Liver (tissue), 10 donors: ENCODE measurements at places on chromosomes 2 and 18.

DNA sequence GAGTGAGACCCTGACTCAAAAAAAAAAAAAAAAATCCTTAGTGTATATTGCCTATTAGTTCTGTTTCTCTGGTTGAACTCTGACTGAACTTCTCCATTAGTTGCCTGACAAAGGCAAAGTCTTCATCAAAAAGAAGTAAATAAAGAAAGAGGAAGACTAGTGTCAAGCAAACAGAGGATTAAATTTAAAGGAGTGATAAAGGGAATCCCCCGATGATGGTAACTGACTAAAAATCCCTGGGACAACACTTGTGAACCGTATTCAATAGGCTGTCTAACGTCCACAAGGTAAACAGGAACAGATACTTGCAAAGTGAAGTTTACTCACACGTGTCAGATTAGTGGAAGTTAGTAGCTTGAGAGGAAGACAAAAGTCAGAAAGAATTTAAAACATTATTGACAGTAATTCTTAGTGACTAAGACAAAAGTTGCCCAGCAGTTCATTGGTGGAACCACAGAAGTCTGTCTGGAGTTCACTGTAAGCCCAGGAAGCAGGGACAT is 26.2 kb upstream of the SPOPL start:
- DNase-seq = no peak

- peak; percentile 98 for DNase-seq
These were observed at the start of gene CCDC88A for GRCh38 chr2:55419679-55420438. Gene CCDC88A, minus strand, starts transcription at chr2:55419856. Its CDS starts 777 bp downstream, at chr2:55419079.

- DNase-seq = no peak
These were observed 25.3 kb downstream of the IL1F10 start for GRCh38 chr2:113092864-113093612.

GRCh38 chr2:119324685-119325270 is 41.9 kb downstream of the C2orf76 start:
- no peak for DNase-seq

DNA sequence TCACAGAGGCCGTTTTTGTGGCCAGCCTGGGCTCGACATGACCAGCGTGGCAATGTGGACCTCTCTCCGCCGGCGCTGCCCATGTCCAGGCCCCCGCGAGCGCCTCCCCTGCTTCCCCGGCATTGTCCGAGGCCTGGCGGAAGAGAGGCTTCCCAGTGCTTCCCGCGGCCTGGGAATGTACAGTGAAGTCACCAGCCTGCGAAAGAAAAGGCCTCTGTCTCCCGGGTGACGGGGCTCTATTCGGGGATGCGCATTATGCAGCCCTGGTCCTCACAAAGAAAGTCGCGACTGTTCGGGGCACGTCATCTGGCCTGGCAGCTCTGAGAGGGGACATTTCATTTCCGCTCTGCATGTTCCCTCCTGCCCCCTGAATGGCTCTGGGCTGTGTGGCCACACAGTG is 109.2 kb upstream of the AGAP1 start:
- no peak for DNase-seq

DNA sequence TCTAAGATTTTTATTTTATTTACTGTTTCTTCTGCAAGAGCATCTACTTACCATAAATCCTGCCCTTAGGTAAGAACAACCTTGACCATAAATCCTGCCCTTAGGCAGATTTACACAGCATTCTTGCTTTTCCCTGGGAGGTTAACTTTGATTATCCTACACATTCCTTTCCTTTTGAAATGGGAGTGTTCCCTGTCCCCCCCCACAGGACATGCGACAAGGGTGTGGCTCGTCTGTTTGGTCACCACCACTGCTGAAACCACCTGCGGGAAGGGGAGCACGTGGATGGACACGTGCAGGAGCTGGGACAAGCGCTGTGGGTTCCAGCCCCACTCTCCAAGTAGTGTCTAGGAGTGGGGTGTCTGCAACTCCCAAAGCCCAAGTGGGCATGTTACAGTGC is 239.3 kb upstream of the SP5 start:
- no peak for DNase-seq

GRCh38 chr2:125554956-125555355 is 1101.0 kb upstream of the GYPC start:
- DNase-seq = no peak

- no peak for DNase-seq
These were observed 28.3 kb upstream of the ATP6V1B1 start for GRCh38 chr2:70907130-70908057.

DNA sequence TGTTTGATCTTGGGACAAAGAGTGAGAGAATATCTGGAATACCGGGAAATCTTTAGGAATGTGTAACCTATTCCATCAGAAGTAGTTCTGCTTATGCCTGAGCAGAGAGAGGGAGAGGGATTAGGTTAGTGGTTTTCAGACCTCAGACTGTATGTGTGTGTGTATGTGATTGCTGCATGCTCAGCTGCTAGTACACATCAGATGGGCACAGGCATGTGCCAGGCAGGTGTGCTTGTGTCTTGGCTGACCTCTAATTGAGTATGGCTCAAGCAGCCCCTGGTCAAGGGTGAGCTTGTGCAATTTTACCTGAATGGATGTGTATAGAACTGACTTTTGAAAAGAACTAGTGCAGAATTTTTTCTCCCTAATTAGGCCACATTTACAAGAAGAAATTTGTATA is 91.2 kb downstream of the INSIG2 start:
- no peak for DNase-seq

- no peak for DNase-seq
These were observed 31.9 kb upstream of the GPC1 start for GRCh38 chr2:240403396-240404104.

- no peak for DNase-seq
These were observed 124.8 kb downstream of the DTNA start for GRCh38 chr18:34834897-34835296.

DNA sequence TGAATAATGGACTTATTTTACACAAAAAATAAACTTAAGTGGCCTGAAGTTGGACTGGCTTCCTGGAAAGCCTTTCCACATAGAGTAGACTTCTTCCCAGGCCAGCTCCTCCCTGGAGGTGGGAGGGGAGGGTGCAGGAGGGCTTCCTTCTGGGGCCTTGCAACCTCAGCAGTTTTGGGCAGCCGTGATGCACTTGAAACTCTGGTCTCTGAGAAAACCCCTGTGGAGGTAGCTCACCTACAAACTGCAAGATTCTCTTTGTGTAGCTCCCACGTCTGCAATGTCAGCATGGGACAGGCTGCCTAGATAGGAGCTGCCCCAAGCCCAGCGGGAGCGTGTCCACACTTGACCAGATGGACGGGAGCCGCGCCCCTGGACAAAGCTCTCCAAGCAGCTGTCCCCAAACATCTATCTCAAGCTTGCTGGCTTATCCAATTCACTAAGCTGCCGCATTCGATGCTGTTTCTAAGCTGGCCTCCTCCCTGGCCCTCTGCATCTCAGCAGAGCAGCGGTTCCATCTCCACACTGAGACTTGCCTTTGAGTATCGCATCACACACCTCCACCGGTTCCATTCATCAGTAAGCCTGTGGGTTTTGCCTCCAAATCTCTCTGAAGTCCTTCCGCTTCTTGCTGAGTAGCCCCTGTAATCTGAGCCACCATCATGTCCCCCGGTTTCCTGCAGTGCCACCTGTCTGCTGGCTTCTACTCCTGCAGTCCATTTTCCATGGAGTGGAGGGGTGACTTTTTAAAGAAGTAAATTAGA is 1.6 kb upstream of the LPIN1 start:
- no peak for DNase-seq

- DNase-seq = no peak
These were observed 27.1 kb upstream of the SPTBN1 start for GRCh38 chr2:54429054-54429453.
